ENCODE measurements at places on chromosomes 4 and X.

- no peak for DNase-seq
Measured at GRCh38 chr4:8459867-8460445, 19.4 kb downstream of the TRMT44 start.

GRCh38 chr4:150355858-150356455, 226.0 kb upstream of the MAB21L2 start:
- DNase-seq, result no peak

DNA sequence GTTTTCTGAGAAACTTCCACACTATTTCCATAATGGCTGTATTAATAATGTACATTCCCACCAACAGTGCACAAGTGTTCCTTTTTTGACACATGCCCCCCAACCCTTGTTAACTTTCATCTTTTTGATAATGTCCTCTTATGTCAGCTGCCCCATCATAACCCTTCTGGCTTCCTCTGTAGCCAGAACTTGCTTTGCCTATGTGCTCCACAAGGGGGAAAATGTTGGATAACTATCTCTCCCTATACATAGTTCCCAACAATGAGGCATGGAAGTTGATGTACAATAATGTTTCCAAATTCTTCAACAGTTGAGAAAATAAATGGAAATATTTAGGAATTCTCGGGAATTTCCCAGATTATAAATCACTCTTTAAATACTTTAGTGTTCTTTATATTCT, 142.9 kb downstream of the ASB9 start:
- DNase-seq, result no peak

DNA sequence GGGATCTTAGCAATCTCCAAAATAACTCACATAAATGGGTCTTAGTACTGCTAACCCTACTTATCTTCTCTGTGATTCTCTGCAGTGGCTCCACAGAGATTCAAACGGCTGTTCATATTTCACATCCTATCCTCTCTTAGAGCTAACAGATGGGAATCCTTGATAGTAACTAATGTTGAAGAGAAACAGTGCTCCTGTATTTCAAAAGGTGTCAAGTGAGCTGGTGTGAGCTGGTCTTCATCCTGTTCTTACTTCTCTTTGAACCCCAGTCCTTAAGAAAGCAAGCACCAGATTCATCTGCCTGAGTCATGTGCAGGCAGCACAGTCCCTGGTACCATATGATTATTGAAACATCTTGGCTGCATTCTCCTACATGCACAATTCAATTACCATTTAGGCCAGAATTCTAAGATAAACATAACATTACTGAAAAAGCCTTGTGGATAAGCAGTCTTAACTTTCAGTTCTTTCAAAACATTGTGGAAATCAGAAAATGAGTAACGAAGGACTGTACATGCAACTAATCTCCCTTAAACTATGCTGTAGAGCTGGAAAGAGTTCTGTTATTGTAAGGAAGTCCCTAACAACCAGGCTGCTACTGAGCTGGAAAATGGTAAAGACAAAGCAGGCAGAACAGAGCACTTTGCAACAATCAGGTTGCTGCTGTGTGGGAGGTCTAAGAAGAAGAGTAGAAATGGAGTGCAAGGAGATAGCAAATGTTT, 153.1 kb downstream of the NPNT start:
- no peak for DNase-seq

DNA sequence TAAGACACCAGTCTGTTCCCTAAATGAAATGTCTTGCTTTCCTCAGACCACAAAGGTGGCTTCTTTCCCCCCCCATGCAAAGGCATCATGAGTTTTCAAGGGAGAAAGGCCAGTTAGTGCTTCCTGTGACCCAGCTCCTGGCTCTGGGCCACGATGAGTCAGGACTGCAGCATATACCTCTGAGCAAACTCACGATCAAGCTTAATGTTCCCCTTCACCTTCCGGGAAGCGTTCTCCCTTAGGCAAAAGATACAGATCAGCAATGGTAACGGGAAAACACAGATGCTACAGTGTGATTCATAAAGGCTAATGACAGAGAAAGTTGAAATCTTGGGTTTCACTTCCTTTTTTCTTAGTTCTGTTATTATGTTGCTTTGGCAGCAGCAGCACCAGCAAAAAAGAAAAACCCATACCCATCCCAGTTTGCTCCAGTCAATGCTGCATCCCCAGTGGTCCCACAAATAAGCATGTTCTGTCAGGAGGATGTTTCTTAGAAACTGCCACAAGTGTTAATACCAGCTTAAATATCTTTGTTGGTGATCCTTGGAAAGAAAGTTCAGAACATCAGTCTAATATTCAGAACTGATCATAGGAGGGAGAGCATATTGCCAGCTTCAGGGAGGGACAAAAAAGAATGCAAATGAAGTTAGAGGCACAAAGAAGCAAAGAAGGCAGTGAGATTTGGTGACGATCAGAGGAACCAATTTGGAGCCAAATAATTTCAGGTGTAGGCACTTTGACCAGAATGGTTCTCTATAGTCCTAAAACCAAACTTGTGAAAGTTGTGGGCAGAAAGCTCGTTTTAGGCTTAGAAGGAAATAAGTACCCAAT, 41.2 kb downstream of the LONRF3 start:
- no peak for DNase-seq

- no peak for DNase-seq
Measured at GRCh38 chr4:189600718-189601435, 339.8 kb upstream of the FRG1 start.

DNA sequence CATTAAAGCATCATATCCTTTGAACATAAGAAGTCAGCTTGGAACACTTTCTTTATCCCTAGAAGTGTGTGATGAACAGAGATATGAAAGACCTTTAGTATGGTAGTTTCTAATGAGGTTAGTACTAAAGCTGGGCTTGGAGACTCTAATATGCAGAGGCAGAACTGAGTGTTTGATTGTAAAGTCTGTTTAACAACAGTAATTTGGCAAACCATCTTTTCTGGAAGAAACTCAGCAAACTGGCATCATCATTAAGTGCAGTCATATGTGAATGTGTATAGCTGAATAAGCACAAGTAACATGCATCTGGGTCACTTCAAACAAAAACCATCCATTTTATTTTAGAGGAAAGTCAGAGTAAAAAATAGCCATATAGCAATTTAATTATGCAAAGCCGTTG, 385.9 kb upstream of the MAD2L1 start:
- DNase-seq, result no peak

- DNase-seq, result no peak
Measured at GRCh38 chr4:85737254-85737653, 262.3 kb downstream of the ARHGAP24 start.

- DNase-seq, result no peak
Measured at GRCh38 chr4:33998291-33998690, 2246.0 kb downstream of the ARAP2 start.

DNA sequence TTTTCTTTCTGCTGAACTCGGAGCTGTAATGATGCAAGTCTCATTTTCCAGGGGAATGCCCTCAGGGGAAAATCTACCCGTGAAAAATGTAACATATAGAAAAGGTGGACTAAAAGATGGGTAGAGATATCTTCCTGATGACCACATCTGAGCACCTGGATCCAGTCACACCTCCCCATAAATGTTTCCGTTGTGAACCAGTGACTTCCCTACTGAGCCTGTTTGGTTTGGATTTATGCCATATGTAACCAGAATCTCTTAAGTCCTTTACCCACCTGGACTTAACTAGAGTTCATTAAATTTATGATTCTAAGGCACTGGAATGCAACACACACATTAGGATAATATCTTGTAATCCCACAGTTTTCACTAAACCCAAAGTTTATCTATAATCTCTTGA, 171.1 kb downstream of the ZNF330 start:
- no peak for DNase-seq

GRCh38 chrX:23810279-23810678, 27.3 kb downstream of the SAT1 start:
- no peak for DNase-seq

DNA sequence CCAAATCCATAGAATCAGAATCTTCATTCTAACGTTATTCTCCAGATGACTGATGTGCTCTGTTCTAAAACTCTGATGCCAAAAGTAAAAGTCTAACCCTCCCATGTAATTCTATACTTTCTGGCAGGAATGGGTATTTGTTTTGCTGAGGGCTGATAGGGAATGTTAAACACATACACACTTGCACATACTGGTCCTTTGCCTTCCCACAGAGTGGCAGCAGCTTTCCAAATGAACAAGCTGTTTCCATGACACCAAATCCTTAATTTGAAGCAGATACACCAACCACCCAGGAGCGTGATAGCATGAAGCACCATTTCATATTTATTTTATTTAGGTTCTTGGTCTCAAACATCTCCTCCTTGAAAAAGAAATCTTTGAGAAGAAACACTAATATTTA, 155.5 kb upstream of the PRDX4 start:
- no peak for DNase-seq

DNA sequence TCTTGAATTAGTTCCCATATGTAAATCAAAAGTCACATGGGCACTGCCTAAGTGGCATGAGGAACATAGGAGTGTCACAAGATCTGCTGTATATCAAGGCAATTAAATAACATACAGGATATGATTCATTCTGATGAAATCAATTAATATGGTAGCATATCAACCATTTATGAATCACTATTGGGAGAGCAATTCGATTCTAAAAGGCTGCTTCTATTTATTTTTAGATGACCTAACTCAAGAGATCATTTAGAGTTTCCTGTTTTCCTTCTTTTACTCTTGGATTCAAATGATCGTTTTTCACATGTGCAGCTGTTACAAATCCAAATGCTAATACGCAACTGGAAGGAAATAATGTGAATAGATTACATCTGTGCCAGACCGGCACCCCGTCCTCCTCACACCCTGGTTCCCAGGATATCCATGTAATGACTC, 81.9 kb downstream of the HCCS start:
- DNase-seq, result no peak

DNA sequence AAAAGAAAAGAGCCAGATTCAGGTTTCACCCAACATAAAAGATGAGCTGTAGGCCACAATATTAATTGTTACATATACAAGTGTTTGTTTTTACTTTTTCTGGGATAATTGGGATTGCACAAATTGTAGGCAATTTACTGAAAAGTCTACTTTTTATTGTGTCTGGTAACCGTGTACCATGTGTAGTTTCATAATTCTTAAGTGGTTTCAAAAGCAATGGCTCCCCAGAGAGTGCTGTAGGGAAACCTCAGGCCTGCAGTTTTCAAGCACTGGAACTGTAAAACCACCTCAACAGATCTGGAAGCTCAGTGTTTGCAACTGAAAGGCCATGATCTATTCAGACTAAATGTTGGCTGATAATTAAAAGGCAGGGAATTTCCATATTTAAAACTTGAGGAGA, 53.9 kb upstream of the MMAA start:
- DNase-seq, result no peak

- no peak for DNase-seq
Measured at GRCh38 chr4:101279377-101279871, 67.9 kb downstream of the PPP3CA start.

DNA sequence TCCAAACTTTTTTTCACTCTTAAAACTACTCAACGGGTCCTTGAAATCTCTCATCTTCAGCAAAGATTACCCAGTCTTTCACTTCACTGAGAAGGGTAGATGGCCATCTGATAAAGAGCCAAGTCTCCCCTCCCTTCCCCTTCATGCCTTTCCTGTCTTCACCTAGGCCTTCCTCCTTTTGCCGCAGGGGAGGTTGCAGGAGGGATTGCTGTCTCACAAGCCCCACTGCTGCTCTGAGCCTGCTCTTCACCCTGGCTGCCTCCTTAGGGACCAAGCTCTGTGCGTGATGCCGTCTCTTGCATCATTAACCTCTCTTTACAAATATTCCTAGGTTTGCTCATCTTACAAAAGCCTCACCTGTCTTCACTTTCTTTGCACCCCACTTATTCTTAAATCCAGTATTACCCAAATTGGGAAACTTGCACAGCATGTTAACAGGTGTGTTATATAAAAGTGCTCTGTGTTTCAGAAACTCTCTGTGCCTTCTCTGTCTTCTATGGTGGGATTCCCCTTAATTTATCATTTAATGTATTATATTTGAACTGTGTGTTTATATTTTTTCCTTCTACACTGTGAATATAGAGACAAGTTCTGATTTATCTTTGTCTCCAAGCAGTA, 3.8 kb downstream of the ZFX start:
- DNase-seq, result no peak

DNA sequence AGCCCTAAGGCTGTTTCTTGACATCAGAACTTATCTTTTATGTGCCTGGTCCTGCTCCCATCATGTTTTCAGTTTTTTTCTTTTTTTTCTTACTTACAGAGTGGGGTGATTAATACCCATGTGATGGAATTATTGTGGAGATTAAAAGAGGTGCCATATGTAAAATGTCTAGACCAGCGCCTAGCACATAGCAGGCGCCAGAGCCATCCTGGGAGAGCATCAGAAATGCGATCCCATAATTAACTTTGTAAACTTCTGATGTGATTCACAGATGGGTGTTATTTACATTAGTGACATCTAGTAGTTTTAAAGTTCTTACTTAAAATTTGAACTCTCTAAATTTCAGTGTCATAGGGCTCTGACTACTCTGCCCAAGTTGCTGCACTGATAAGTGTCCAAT, 66.2 kb upstream of the PGRMC2 start:
- no peak for DNase-seq

GRCh38 chr4:113880240-113881028, 99.0 kb downstream of the ARSJ start:
- DNase-seq, result no peak

GRCh38 chrX:16552546-16552945, 97.4 kb upstream of the S100G start:
- no peak for DNase-seq

DNA sequence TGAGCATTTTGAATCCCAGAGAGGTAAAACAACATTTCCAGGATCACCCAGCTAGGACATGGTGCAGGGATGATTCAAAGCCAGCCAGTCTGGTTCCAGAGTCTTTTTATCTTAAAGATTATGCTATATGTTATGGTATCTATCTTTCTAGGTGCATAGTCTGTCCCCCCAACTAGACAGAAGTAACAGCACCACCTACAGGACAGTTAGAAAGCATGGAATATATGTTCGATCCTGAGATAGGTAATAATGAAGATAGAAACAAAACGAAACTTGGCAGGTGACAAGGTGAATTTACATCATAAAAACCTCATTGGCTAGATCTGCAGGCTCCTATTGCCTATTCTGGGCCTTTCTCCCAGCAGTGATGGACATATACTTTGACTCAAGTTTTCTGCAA, 723.2 kb downstream of the SMARCA1 start:
- no peak for DNase-seq

GRCh38 chrX:13084611-13085010, 40.2 kb upstream of the FAM9C start:
- DNase-seq, result no peak

DNA sequence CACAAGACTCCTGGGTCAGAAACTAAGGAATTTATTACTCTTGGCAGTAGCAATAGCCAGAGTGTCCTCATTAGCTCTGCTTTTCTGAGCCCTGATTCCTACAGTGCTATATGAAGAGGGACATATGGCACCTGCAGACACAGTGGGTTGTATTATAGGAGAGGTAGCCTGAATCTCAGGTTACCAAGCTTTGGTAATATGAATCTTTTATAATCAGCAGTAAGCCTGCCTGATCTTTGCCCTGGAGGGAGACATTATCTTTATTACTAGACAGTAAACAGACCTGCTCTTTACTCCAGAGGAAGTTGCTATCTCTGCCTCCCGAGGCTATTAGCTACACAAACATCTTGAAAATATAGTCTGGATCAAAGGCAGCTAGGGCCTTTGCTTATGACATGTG, 62.5 kb upstream of the HOPX start:
- no peak for DNase-seq

GRCh38 chr4:137393044-137393443, 139.2 kb downstream of the PCDH18 start:
- DNase-seq, result no peak

Measured in stimulated activated CD8-positive, alpha-beta memory T cell treated with anti-CD3 and anti-CD28 coated beads, Interleukin-7, amount 100 ng/mL, for 1 hour (primary cell).